K562 (cell line): ENCODE measurements at places on chromosomes 1 and 21. TPM values are rescaled to one million over a fixed set of nuclear protein-coding genes. Genes with fewer than 3 reads are reported as not detected.

GRCh38 chr1:117569856-117570255, 36.0 kb upstream of the TENT5C start:
- DNase-seq = no peak
- no peak overlapping the region for H3K27ac ChIP-seq
- no peak overlapping the region for H3K4me3 ChIP-seq
- H3K27me3 ChIP-seq = no peaks in the 10 kb centered on the region
- peaks cover 11% of the 10 kb centered on the region; the same call in 2 of the 3 replicates for H3K4me1 ChIP-seq

GRCh38 chr1:212554401-212554800, 54.2 kb upstream of the ATF3 start:
- no peak for DNase-seq
- H3K27ac ChIP-seq = no peak overlapping the region
- H3K4me3 ChIP-seq = no peak overlapping the region
- peaks cover 12% of the 10 kb centered on the region for H3K4me1 ChIP-seq
- no peaks in the 10 kb centered on the region for H3K27me3 ChIP-seq
- H3K36me3 ChIP-seq = no peaks in the 10 kb centered on the region

DNA sequence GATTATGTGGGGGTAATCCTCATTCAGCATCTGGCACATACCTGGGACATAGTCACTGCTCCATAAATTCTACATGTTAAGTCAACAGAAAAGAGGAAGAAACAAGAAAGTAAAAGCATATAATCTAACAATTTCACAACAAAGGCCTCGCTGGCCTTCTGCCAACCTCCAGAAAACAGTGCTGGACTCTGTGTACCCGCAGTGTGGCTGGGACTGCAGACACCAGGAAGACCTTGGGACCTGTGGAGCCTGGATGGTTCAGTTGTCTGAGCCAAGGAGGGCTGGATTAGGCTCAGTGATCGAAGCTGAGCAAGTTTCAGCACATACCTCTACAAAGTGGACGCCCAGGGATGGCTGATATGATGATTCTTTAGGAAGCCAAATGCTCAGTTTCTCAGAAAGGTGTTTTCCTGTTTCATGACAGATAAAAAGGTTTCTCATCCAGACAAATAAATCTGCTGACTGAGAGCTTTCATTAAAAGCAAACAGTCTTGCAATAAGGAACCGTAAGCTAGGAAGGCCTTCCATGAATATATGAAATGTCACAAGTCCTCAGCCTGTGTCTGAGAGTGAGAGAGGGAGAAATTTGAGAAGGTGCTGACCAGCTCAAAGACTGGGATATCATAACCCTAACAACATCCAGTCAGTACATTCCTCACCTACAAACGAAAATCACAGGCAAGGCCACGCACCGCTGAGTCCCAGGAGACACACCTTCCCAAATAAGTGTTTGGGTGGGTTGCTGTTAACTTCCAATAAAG, 48.4 kb downstream of the CAPZB start:
- H3K4me1 ChIP-seq = peaks cover 15% of the 10 kb centered on the region
- no peaks in the 10 kb centered on the region for H3K27me3 ChIP-seq
- no peak overlapping the region for H3K4me3 ChIP-seq
- H3K36me3 ChIP-seq = peaks cover 35% of the 10 kb centered on the region
- DNase-seq = no peak

DNA sequence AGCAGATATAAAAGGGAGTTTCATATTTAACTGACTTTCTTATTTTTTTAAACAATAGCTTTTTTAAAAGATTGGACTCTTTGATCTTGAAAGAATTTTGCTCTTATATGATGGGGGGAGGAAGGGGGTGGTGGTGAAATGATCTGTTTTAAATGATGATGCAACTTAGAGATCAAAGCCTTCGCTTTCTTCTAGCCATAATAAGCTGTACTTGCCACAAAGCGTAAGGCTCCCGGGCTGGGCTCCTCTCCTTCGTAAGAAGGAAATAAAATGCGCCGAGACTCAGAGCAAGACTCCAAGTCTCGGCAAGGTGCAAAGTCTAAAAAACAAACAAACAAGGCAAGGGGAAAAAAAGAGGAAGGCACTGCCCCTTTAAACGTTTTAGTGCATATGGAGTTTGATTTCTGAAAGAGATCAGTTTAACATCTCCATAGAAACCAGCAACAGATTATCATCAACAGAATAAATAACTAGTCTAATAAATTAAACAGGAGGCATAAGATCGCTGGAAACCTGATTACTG, 3.3 kb downstream of the CASZ1 start:
- H3K36me3 ChIP-seq = no peaks in the 10 kb centered on the region
- peaks cover 25% of the 10 kb centered on the region for H3K4me1 ChIP-seq
- no peak overlapping the region for H3K4me3 ChIP-seq
- no peak overlapping the region for H3K27ac ChIP-seq
- no peak for DNase-seq
- peaks cover 48% of the 10 kb centered on the region for H3K27me3 ChIP-seq

- peaks cover 36% of the 10 kb centered on the region; the same call in 2 of the 3 replicates for H3K36me3 ChIP-seq
- H3K4me1 ChIP-seq = peaks cover 41% of the 10 kb centered on the region; the same call in 2 of the 3 replicates
- no peaks in the 10 kb centered on the region for H3K27me3 ChIP-seq
These were observed 1.2 kb downstream of the SCAF4 start for GRCh38 chr21:31730712-31731055.

Gene HTR6
- not detected in 2 replicates for polyA plus RNA-seq

Gene SPRR1A
- polyA plus RNA-seq = not detected in 2 replicates

Gene LAX1
- not detected in 2 replicates for polyA plus RNA-seq

Gene IQGAP3
- 10.5 and 16.5 TPM in 2 replicates for polyA plus RNA-seq
